Brain pericyte (primary cell): ENCODE measurements at places on chromosomes 5 and 9.

DNA sequence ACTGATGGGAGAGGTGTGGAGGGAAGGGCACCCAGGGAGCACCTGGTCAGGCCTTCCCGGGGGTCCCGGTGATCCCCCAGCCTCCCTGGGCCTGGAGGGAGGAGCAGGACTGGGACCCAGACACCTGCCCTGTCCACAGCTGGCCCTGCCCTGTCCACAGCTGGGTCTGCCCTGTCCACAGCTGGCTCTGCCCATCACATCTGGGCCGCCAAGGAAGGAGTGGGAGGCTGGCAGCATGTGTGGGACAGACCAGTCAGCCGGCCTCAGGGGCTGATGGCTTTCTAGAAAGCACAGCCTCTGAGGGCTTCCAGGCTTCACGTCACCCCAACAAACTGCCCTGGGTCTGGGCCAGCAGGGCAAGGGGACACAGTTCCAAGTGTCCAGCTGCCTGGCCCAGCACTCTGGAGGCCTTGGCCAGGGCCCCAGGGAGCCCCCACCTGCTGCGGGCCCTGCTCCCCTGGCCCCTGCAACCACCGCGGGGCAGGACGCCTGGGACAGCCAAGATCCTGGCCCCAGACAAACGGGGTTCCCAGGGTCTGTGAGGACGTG is 12.2 kb downstream of the DNLZ start:
- DNase-seq = no peak

GRCh38 chr5:154647114-154647760 is 107.9 kb upstream of the LARP1 start:
- DNase-seq = no peak

DNA sequence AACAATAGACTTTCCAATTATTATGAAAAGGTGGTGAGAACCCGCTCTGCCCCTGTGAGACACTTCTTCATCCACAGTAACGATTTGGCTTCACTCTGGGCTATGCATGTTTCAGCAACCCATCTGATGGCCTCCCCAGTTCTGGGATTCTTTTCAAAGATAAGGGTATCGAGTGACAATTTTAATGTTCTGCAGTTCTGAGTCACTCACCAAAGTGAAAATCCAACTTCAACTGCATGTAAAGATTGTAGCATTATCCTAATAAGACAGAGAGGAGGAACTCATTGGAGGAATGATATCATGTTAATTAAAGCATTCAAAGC is 1078.3 kb upstream of the SEMA6A start:
- DNase-seq = no peak

- DNase-seq = no peak
These were observed 36.8 kb downstream of the PCDHGC5 start for GRCh38 chr5:141525653-141526052.

- DNase-seq = no peak
These were observed 13.6 kb downstream of the MCCC2 start for GRCh38 chr5:71600783-71601182.

- DNase-seq = no peak
These were observed 41.8 kb upstream of the TCF7 start for GRCh38 chr5:134072471-134073210.

DNA sequence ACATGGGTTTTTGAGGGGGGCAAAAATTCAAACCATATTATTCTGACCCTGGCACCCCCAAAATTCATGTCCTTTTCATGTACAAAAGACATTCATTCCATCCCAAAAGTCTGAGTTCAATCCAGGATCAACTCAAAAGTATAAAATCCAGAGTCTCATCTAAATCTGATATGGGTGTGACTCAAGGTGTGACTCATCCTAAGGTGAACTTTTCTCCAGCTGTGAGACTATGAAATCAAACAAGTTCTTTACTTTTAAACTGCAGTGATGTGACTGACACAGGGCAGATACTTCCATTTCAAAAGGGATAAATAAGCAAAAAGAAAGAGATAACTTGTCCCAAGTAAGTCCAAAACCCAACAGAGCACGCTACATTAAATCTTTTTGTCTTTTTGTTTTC is 20.6 kb upstream of the CYLC2 start:
- no peak for DNase-seq

DNA sequence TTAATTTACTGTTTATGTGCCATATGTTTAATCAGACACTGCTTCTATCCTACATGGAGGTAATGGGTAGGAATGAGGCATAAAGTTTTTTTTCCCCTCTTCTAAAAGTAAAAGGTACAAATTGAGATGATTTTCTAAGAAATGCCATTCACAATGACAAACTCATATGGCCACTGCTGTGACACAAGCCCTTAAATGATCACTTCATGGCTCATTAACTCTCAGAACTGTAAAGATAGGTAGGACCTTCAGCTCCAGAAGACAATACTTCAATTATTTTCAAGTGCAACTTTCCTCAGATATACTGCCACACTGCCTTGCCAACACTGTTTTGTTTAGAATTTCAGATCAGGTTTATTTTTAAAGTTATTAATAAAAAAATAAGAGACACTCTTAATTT is 362.9 kb upstream of the ZNF608 start:
- DNase-seq = no peak

GRCh38 chr5:114319821-114320220 is 42.0 kb upstream of the KCNN2 start:
- DNase-seq = no peak

DNA sequence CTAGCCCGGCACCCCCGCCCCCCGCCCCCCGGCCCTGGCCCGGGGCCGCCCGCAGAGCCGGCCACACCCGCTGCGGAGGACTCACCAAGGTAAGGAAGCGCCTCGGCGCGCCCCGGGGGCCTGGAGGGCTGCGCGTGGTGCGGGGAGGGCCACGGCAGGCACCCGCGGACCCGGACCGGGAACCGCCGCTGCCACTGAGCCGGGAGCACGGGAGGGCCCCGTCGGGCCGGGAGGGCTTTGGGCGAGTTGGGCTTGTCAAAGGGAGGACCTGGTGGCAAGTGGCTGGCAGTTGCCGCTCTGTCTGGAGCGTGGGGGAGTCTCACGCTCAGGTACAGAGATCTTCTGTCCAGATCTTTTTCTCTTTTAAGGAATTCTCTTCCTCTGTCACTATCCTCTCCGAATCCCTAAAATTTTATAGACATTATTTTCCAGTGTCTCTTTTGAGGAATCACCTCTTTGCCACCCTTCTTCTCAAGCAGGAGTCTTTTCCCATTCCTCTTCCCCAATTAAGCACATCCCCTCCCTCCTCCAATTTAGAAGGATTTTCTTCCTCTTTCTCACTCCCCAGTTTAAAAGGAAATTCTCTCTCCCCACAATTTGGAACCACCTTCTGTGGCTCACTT is 11.3 kb upstream of the LHX2 start:
- no peak for DNase-seq

GRCh38 chr5:78577071-78577807 is 71.3 kb downstream of the LHFPL2 start:
- DNase-seq = no peak

DNA sequence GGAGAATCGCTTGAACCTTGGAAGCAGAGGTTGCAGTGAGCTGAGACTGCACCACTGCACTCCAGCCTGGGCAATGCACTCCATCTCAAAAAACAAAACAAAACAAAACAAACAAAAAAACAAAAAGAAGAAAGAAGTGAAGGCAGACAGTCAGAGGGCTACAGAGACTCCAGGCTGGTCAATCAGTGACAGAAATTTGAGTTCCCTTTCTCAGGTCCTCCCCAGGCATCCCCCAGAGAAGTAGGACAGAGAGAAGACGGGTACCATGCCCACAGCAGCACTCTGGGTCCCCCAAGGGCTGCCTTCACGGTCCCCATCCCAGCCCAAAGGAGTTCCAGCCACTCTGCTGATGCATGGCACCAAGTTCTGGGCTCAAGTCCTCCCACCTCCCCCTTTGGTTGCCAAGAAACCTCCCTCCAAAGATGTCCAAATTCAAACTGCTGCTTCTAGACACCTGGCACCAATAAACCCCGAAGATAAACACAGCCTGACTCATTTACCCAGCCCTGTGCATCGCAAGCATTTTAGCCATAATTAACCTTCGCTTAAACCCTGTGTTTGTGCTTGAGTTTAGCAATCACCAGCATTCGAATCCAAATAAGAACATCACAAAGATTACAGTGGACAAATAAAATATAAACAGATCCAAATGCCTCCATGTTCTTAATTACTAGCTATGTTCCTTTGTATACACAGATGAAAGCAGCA is 24.0 kb downstream of the SEMA4D start:
- DNase-seq = no peak

DNA sequence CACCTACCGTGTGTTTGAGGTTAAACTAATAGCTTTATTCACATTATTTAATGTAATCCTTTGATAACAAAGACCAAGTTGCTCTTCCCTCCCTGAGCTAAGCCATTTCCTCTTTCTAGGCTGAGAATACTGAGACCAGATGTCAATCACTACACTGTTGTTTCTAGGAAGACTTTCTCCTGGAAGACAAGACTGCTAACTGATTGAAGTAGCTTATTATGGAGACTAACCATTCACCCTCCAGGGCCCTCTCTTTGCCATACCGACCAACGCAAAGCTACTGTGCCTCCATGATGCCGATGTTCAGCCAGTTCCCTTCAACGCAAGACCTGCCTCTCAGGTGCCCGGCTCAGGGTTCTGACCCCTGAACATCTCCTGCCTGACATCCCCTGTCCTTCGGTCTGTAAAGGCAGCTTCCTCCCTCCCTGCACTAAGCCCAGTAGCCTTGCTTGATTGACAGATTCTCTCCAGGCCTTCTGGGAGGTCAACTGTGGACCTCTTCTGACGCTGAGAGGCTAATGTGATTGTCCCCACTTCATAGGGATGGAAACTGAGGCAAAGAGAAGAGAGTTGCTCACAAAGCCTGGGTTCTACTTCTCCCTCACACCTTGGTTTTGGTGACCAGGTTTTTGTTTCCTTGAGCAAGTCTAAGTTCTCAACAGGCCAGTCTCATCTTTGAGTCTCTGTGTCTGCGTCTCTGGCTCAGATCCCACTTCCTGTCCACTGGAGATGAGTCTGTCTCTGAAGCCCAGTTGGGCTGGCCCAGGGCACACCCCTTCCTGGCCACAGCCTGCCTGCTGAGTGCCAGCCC is 259.7 kb upstream of the IRX2 start:
- DNase-seq = no peak

- DNase-seq = peak; percentile 82
These were observed 37.6 kb upstream of the ORM1 start for GRCh38 chr9:114285166-114285867.

DNA sequence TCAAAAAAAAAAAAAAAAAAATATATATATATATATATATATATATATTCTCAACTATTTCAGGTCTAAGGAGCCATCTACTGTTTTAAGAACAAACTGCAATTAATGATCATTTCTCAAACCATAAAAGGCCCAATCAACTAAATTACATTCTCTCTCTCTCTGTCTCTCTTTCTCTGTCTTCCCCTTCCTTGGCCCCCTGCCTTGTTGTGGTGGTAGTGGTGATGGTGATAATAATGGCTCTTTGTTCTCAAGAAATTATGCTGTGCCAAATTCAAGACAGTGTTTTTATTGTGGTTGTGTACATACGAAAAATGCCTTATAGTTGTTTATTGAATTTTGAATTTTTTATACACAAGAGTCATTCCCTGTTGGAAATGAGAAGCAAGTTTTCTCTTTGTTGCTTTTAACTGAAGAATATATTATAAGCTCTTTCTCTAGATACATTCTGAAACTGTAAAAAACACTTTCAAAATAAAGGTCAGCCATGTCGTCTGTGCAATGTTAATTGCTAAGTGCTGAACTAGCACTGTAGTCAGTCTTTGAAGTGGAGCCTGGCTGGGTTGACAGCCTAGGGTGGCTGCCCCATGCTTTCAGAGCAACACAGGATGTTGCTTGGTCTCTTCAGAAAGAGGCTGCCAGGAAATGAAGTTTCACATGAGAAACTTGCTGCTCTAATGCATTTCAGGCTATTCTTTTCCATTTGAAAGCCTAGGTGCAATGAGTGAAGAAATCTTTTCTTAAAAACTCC is 96.0 kb downstream of the HINT1 start:
- DNase-seq = no peak

- peak; percentile 13 for DNase-seq
These were observed 146.2 kb upstream of the RASA1 start for GRCh38 chr5:87121304-87122150.

DNA sequence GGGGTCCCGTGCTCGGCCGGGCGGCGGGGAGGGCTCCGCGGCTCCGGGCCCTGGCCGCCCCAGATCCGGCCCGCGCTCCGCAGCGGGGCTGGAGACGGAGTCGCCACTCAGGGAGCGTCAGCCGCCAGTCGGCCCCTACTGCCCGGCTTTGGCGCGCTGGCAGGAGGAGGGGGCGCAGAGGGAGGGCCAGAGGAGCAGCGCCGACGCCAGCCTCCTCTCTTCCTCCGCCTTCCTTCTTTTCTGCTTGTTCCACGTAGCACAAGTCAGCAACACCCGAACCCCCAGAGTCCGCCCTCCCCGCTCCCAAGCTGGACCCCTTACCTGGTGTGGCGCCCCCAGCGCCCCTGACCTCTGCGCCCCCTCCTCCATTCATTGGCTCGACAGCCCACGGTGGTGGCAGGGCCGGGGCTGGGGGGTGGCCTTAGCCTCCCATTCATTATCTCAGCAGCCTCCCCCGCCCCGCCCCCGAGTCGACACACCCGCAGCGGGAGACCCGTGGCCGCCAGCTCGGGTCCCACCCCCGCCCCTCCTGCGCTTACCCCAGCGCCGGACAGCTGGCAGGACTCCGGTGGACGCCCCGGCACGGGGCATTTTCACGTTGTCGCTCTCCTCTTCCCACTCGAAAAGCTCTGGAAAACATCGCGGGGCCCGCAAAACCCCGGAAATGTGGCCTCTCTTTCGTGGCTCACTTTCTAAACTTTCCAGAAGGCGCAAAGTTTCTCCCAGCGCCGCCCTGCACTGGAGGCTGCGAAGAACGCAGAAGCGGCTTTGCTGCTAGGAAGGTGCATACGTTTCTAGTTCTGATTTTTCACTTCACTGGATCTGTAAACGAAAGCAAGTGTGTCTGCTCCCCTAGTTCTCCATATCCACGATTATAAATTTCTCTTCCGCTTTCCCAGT is at the start of gene LPAR1:
Gene LPAR1, minus strand, starts transcription at position 140 of the 900 bp plus-strand sequence. CDS start 66,353 bp downstream, outside the sequence.
- DNase-seq = no peak

GRCh38 chr5:171450423-171451331 is 31.2 kb downstream of the FGF18 start:
- peak; percentile 50 for DNase-seq

- no peak for DNase-seq
These were observed 458.9 kb upstream of the C9orf72 start for GRCh38 chr9:28032268-28032590.

GRCh38 chr9:72884508-72884907 is 68.3 kb downstream of the ALDH1A1 start:
- DNase-seq = no peak
